ENCODE measurements at places on chromosomes 2 and 18.

DNA sequence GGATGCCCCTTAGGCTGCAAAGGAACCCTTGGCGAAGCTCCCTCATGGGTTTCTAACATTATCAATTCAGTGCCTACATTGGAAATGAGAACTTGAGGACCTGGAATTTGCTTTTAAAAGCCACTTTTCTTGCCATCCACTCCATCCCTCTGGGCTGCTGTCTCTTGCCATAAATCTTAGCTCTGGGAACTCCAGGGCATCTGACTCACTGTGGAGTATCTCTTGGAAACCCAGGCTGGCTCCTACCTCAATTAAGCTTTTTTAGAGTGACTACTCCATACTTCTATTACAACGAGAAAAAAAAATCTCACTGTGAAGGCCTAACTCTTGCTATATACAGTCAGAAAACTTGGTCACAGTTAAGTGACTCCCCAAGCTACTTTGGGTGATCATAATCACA is 227.2 kb upstream of the SETBP1 start:
- no peak for DNase-seq

DNA sequence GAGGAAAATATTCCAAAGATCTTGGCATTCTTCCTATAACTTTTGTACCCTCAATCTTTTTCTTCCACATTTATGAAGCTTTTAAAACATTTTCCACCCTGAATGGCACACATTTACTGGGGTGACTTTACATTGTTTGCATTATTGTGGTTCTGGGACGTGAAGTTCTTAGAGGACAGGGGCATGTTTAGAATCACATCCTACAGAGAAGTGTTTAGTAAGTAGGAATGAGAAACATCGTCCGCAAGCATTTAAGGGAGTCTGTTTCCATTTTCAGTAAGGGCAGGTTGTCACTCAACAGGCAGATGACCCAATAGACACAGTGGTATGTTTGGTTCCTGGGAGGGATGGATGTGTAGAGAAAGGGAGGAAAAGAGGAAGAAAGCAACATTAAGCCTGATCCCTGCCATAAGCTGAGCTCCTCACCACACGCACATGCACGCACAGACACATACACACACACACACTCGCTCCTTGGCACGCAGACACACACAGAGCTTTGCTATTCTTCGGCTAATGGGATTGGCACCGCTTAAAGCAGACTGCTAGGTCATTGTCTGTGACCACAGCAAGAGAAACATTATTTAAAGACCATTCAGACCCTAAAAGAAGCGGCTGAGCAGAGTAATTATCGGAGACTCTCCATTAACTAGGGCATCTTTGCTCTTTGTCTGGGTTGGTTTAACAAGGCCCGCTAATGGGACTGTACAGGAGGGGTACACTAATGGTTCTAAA is 14.2 kb upstream of the PLEKHM3 start:
- DNase-seq = no peak

- DNase-seq = no peak
Observed at GRCh38 chr18:41829647-41830516, 125.2 kb upstream of the PIK3C3 start.

DNA sequence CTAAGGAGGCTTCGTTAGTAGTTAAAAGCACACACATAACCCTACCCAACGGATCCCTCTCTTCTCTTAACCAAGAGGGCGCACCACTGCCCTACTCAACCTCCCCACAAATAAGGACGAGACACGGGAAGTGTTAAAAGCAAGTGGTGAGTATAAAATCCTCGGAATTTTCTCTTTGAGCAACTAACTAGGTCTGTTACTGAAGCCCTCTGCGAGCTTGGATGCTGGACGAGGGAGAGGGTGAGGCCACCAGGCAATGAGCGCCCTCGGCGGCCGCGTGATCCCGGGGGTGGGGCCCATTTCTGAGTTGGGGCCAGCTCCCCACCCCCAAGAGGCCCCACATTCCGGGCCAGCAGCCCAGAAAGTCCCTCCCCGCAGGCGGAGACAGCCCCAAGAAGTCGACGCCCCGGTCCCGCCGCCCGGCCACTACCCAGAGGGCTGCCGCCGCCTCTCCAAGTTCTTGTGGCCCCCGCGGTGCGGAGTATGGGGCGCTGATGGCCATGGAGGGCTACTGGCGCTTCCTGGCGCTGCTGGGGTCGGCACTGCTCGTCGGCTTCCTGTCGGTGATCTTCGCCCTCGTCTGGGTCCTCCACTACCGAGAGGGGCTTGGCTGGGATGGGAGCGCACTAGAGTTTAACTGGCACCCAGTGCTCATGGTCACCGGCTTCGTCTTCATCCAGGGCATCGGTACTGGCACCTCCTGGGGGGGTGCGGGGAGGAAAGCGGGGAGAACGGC is at the start of gene CYBRD1:
CYBRD1 (plus strand) TSS at position 423 of the 736 bp plus-strand sequence; CDS start at position 495, 72 bp downstream.
- peak; percentile 11 for DNase-seq

GRCh38 chr2:115946891-115947290 is 1504.5 kb downstream of the DPP10 start:
- DNase-seq = no peak

DNA sequence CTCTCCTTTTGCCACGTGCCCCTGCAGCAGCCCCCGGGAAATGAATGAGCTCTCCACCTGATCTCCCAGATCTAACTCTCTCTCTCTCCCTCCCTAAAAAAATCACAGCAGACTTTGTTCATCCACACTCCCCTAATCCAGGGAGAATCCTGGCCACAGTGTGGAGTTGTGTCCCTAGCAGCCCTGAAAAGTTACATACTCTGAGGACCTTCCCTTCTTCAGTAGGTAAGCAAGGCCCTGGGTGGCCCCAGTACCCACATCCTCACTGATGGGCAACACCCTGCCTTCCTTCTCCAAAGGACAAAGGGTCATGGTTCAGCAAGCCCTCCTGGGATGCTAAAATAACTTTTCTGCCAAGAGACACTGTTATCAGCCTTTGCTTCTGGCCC is 76.9 kb upstream of the GLI2 start:
- DNase-seq = no peak

GRCh38 chr2:97728091-97728731 is 14.8 kb downstream of the ZAP70 start:
- DNase-seq = no peak

GRCh38 chr2:176457481-176457880 is 188.2 kb downstream of the MTX2 start:
- DNase-seq = no peak

GRCh38 chr2:173064151-173064805 is 11.4 kb upstream of the MAP3K20 start:
- no peak for DNase-seq

DNA sequence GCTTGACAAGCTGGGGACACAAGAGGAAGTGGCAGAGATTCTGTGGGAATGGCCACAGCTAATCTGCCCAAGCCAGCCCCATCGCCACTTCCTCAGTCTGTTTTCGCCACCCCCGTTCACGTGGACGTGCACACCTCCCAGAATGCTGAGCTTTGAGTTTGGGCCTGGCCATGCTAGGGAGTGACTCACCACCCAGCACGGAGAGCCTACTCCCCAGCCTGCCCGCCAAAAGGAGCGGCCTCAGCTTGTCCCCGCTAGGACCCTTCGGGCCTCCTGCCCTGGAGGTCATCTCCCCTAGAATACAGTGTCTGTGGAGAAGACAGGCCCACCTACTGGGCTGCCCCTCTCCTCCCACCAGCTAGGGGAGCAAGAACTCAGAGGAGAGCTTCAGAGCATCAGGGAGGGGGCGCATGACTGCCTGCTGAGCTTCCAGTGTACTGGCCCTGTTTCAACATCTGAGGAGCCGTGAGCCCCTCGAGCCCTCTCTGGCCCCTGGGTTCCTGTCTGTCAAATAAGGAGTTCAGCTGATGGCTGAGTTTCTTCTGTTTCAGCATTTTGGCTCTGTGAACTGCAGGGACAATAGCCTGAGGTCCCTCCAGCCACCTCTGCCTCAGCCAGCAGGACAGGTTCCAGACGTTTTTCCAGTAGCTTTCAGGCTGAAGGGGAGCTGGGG is 5.1 kb downstream of the SLC35F6 start:
- no peak for DNase-seq

- peak; percentile 70 for DNase-seq
Observed at GRCh38 chr2:72150157-72150860, 2.6 kb upstream of the CYP26B1 start.

DNA sequence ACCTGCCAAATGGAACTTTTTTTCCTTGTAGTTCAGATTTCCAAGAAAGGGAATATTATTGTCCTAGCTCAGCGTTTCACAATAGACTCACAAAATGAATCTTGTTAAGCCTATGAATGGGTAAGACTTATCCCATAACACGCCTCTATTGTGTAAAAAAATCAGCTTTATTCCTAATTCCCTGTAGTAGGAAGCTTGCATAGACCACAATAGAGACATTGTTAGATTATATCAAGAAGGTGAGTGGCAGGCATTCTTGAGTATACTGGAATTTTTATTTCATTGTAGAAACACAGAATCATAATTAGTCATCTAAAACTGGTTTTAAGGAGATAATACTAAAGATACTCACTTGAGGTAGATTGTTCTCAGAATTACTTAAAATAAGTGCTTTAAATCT is 46.5 kb upstream of the SLC30A6 start:
- no peak for DNase-seq

DNA sequence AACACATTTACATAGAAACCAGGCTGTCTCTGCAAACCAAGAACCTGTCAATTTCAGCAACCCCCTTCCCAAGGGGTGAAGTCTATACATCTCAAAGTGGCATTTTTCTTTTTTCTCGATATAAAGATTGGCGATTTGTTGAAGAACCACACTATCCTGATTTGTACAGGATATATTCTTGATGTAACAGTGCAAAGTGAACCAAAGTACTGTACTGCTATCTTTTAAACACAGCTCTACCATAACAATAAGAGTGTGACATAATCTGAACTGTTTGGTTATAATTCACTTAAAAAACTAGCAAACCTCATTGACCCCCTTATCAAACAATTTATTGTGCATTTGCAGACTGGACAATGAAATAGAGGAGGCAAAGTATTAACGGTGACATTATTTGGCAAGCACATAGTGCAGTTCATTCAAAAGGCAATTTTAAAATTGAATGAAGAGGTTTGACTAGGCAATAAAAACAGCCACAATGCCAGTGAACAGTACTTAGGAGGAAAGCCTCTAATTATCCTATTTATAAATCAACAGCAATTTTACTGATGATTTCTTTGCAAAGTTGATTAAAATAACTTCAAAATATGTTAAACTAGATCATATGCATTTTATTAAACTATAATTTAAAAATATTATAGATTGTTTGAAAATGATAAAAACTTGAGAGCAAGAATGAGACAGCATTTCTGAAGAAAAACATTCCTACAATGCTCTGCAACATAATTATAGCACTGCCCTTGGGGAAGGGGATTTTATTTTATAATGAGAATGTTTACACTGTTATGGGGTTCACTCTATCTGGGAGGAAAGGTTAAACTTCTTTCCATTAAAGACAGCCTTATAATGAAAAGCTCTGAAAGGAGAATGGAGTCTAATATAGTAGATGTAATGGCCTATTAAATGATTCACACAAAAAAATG is 440.9 kb downstream of the ZEB2 start:
- no peak for DNase-seq

GRCh38 chr18:24868311-24868710 is 407.9 kb downstream of the HRH4 start:
- DNase-seq = no peak

- DNase-seq = no peak
Observed at GRCh38 chr2:150769421-150769820, 282.0 kb upstream of the RND3 start.

- no peak for DNase-seq
Observed at GRCh38 chr2:239245107-239245506, 155.7 kb downstream of the HDAC4 start.

- no peak for DNase-seq
Observed at GRCh38 chr2:127320067-127320466, 26.1 kb upstream of the ERCC3 start.

GRCh38 chr2:96207073-96207773 is 1.4 kb downstream of the STARD7 start:
- no peak for DNase-seq

DNA sequence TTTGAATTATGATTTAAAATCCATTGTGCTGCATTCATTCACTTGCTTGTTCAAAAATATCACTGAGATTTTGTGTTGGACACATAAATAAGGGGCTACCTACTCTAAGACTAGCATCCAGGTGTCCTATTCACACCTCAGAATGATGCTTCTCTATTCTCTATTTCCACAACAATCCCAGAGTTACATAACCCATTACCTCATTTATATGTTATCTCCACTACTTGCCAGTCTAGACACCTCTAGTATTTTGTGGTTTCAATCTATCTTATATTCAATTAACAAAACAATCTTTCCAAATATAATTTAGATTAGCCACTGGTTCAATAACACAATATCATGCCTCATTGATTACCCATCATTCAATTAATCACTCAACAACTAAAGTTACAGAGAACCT is 409.8 kb downstream of the NCKAP5 start:
- no peak for DNase-seq

- DNase-seq = no peak
Observed at GRCh38 chr2:177029501-177029900, 183.1 kb upstream of the HNRNPA3 start.

- no peak for DNase-seq
Observed at GRCh38 chr2:45890819-45891218, 239.3 kb downstream of the PRKCE start.

DNA sequence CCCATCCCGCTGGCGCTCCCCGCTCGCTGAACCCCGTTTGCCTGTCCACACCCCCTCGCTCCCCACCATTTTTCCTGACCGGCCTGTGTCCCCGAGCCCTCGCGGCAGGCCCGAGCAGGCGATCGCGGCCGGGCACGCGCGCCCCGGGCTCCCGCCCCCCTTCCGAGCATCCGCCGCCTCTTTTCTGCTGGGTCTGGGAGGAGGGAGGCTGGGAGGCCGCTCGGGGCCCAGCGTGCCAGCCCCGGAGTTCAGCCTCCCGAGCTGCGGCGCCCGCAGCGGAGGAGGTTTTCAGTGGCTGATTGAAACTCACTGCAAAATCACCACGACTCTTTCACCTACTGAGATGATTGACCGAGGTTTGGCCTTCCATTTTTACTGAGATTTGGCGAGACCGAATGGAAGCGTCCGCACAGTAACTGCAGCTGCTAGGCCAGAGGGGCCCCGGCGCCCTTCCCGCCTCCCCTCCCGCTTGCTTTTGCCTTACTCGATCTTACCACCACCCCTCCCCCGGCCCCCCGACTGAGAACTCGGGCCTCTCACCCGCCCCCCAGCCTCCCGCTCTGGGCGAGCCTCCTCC is 4.8 kb downstream of the SOX11 start:
- no peak for DNase-seq

DNA sequence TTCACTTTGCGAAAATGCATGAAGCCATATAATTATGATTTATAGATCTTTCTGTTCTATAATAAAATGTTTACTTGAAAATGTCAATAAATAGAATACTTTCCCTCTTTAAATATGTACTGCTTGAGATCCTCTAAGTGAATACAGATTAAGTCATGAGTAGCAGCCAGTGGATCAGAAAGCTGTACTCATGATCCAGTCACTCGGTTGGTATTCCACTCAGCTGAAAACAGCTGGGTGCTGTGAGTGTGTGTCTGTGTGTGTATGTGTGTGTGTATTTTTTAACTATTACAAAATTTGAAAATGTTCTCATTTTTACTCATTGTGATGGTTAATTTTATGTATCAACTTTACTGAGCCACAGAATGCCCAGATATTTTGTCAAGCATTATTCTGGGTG is 141.6 kb upstream of the CYP26B1 start:
- no peak for DNase-seq
